ENCODE measurements at places on chromosomes 12 and 14. TPM values are rescaled to one million over a fixed set of nuclear protein-coding genes. Genes with fewer than 3 reads are reported as not detected.

The TAS2R42 gene
- total RNA-seq = not detected

The FOXG1 gene
- total RNA-seq = not detected

The KRT73 gene
- not detected for total RNA-seq

The GPHB5 gene
- not detected for total RNA-seq

The PPP2R5C gene
- 278 TPM for total RNA-seq

The TMEM19 gene
- total RNA-seq = 21.4 TPM

The CACNA2D4 gene
- total RNA-seq = 6.5 TPM

- no peaks in the 10 kb centered on the region for H3K4me1 ChIP-seq
- H3K36me3 ChIP-seq = no peaks in the 10 kb centered on the region
- H3K27ac ChIP-seq = no peak overlapping the region
- no peak for DNase-seq
Measured at GRCh38 chr12:64791036-64791435, 31.8 kb upstream of the GNS start.

DNA sequence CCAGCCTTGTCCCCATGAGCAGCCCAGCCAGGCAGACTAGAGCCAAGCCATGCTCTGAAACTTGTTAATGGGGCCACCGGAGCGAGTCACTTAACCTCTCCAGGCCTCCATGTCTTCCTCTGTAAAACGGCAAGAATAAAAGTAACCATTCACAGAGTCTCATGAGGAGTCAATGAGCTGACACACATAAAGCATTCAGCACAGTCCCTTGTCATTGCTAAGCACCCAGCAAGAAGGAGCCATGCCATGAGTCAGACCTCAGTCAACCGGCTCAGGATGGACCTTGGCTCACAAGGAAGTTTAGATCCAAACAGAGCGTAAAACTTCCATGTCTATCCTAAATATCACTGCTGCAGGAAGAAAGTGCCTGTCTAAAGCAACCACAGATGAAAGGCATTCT lies 10.6 kb downstream of the FICD start:
- H3K4me1 ChIP-seq = no peaks in the 10 kb centered on the region
- H3K27ac ChIP-seq = no peak overlapping the region
- H3K27me3 ChIP-seq = no peaks in the 10 kb centered on the region
- peaks cover 88% of the 10 kb centered on the region for H3K36me3 ChIP-seq
- DNase-seq = no peak

DNA sequence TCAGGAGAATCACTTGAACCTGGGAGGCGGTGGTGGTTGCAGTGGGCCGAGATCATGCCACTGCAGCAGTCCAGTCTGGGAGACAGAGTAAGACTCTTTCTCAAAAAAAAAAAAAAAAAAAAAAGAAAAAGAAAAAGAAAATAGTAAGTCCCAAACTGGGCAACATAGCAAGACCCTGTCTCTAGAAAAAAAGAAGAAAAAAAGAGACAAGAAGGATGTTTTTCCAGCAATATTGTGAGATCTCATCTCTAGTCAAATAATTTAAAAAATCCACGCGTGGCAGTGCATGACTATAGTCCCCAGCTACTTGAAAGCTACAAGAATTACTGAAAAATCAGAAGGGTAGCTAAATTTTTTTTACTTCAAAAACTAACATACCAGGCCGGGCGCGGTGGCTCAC lies 8.0 kb downstream of the USP44 start:
- no peak overlapping the region for H3K4me3 ChIP-seq
- no peaks in the 10 kb centered on the region for H3K27me3 ChIP-seq
- H3K27ac ChIP-seq = no peak overlapping the region

DNA sequence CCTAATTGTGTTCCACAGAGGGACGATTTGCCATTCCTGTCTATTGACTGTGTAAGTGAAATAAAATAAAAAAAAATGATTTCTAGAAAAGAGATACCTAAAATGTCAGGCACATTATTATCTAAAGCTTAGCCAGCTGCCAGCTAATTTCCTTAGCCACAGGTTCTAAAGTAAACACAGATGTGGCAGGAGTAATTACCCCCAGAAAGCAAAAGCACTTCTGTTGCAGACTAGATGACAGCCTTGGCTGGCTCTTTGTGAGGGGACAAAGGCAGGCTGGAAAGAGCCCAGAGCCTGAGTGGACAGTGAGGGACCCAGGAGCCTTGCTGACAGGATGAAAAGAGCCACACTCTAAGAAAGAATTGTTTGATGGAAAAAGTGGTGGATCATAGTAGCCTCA lies 418.1 kb downstream of the LRIG3 start:
- no peak for DNase-seq
- no peak overlapping the region for H3K27ac ChIP-seq
- H3K4me1 ChIP-seq = no peaks in the 10 kb centered on the region
- no peaks in the 10 kb centered on the region for H3K36me3 ChIP-seq
- H3K27me3 ChIP-seq = no peaks in the 10 kb centered on the region
- no peak overlapping the region for H3K4me3 ChIP-seq

DNA sequence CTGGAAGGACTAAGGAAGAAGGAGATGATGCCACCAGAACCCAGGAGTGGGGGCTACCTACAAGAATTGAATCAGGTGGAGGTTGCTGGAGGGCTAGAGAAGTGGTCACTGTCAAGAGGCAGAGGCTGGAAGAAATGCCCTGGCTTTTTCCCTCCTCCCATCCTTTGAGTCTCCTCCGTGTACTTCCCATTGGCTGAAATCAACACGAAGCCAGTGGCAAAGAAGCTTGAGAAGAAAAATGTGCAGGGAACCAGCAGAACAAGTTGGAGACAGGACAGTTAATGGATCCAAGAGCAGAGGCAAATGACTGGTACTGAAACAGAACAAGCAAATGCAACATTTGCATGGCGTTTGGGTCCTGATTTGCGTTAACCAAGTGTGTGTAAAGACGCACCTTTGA lies 9.1 kb upstream of the FBLN5 start:
- no peaks in the 10 kb centered on the region for H3K4me1 ChIP-seq
- no peaks in the 10 kb centered on the region for H3K27me3 ChIP-seq
- no peaks in the 10 kb centered on the region for H3K36me3 ChIP-seq
- H3K4me3 ChIP-seq = no peak overlapping the region
- H3K27ac ChIP-seq = no peak overlapping the region
- DNase-seq = no peak

- H3K4me1 ChIP-seq = no peaks in the 10 kb centered on the region
- no peaks in the 10 kb centered on the region for H3K36me3 ChIP-seq
- no peak overlapping the region for H3K27ac ChIP-seq
Measured at GRCh38 chr14:76591266-76591665, 170.0 kb upstream of the VASH1 start.

GRCh38 chr12:3304436-3305165 lies 186.4 kb upstream of the PRMT8 start:
- no peaks in the 10 kb centered on the region for H3K27me3 ChIP-seq
- H3K36me3 ChIP-seq = no peaks in the 10 kb centered on the region
- no peak overlapping the region for H3K27ac ChIP-seq
- H3K4me1 ChIP-seq = peaks cover 6% of the 10 kb centered on the region
- H3K4me3 ChIP-seq = no peak overlapping the region

DNA sequence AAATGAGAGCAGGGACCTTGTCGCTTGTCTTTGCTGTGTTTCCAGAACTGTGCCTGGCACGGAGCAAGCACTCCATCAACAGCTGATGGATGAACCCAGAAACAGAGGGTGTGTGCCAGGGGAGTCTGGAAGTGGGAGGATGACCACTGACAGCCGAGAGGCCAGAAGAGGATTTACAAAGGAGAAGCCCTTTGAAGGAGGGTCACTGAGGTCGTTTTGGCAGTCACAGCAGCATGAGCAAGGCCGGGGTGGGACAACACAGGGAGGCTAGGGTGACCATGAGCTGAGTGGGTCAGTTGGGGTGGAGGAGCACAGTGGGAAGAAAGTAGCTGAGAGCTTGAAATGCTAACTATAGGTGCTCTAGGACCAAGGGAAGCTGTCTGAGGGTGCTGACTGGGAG lies 199.6 kb downstream of the NTF3 start:
- H3K27ac ChIP-seq = no peak overlapping the region
- H3K4me3 ChIP-seq = no peak overlapping the region
- DNase-seq = no peak
- H3K27me3 ChIP-seq = no peaks in the 10 kb centered on the region

DNA sequence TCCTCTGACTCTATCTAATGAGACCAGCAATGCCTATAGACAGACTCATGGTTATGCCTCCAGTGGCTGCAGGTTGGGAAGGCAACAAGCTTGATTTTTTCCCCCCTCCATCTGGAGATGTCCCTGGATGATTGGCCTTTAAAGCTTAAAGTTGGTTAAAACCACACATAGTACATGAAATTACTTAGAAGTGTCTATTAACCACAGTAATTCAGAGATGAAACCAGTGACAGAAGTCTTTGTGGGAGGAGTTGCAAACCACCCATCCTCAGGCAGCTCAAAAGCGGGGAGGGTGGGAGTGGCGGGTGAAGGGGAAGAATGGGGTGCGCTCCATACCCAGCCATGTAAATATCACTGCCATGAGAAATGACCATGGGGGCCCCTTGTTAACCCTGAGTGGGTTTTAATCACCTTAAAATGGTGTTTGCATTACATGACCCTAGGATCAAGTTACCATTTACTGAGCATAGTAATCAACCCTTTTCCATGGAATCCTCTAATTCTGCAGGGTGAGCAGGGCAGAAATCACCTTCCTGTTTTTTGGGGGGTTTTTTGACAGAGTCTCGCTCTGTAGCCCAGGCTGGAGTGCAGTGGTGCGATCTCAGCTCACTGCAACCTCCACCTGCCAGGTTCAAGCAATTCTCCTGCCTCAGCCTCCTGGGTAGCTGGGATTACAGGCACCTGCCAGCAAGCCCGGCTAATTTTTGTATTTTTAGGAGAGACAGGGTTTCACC lies 133.5 kb downstream of the FOXN3 start:
- H3K4me1 ChIP-seq = peaks cover 12% of the 10 kb centered on the region
- DNase-seq = no peak
- peaks cover 7% of the 10 kb centered on the region for H3K36me3 ChIP-seq
- H3K27ac ChIP-seq = no peak overlapping the region
- H3K27me3 ChIP-seq = no peaks in the 10 kb centered on the region

DNA sequence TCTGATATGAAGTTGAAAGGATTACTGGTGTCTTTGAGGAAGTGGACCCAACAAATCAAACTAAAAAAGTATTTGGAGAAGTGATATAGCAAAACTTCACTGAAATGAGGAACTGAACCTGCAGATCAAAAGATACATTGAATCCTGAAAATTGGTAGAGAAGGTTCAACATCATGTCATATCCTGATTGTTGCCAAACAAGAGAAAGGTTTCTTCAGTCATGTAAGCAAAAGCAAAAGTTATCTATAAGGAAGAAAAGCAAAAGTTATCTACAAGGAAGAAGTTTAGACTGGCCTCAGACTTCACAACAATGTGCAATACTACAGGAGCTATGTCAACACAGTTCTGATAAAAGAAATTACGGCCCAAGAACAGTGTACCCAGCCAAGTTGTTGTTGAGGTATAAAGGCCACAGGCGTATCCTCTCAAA lies 142.7 kb downstream of the RAD51B start:
- no peak overlapping the region for H3K27ac ChIP-seq
- H3K27me3 ChIP-seq = no peaks in the 10 kb centered on the region
- H3K4me1 ChIP-seq = no peaks in the 10 kb centered on the region
- no peak overlapping the region for H3K4me3 ChIP-seq
- no peaks in the 10 kb centered on the region for H3K36me3 ChIP-seq

DNA sequence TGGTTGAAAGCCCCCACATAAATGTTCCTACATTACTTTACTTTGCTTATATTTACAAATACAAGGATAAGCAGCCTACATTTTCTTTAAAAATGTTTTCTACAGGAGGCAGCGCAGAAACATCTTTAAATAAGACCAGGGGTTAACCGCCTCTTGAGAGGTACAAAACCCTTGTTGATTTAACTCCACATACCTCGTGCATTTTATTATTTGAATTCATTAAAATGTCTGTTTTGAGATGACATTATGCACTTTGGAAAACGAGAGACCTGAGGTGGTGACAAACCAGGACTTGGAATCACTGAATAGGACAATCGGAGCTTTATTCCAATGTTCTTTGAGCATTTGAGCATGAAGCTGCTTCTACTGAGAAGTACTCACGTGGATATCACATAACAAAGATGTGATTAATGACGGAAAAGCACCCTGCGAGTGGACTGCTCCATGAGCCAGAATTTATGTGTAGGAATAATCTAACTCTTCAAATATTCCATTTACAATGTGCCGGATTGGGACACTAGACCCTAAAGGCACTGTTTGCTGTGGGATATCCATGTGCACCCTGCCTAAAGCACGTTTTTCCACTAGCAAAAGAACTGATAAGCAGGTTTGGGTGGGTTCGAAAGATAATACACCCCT lies 746 bp upstream of the DUSP16 start:
- H3K27ac ChIP-seq = peak overlapping the region; percentile 95
- H3K36me3 ChIP-seq = no peaks in the 10 kb centered on the region
- peaks cover 27% of the 10 kb centered on the region for H3K4me1 ChIP-seq
- peak overlapping the region; percentile 71 for H3K4me3 ChIP-seq

- H3K27ac ChIP-seq = no peak overlapping the region
- no peaks in the 10 kb centered on the region for H3K4me1 ChIP-seq
- H3K27me3 ChIP-seq = no peaks in the 10 kb centered on the region
- DNase-seq = no peak
Measured at GRCh38 chr14:94924189-94924588, 154.3 kb upstream of the GSC start.

GRCh38 chr12:79012636-79013035 lies 148.1 kb downstream of the SYT1 start:
- no peaks in the 10 kb centered on the region for H3K27me3 ChIP-seq
- DNase-seq = no peak
- H3K36me3 ChIP-seq = no peaks in the 10 kb centered on the region
- H3K4me1 ChIP-seq = no peaks in the 10 kb centered on the region

- no peak overlapping the region for H3K4me3 ChIP-seq
- no peak overlapping the region for H3K27ac ChIP-seq
- no peaks in the 10 kb centered on the region for H3K27me3 ChIP-seq
- DNase-seq = no peak
- no peaks in the 10 kb centered on the region for H3K36me3 ChIP-seq
- H3K4me1 ChIP-seq = no peaks in the 10 kb centered on the region
Measured at GRCh38 chr14:55553791-55554190, 26.2 kb upstream of the KTN1 start.

GRCh38 chr14:59707778-59708561 lies 131.4 kb upstream of the CCDC175 start:
- H3K36me3 ChIP-seq = no peaks in the 10 kb centered on the region
- no peak overlapping the region for H3K4me3 ChIP-seq
- no peaks in the 10 kb centered on the region for H3K27me3 ChIP-seq
- no peak for DNase-seq
- H3K27ac ChIP-seq = no peak overlapping the region

DNA sequence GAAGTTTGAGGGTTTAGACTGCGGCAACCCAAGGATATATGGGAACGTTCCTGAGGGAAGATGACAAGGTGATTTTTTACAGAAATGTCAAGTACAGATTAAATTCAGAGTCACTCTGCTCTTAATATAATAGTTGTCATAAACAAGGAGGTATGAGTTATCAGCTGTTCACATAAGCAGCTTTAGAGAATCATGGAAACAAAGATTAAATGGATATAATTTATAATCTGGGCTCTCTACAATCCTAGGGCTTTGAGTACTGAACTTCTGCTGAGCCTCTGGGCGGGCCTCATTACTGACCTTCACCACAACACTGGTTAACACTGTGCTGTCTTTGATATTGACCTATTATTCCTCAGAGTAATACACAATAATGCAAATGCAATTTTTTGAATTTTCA lies 577.8 kb downstream of the RPS29 start:
- DNase-seq = no peak
- no peaks in the 10 kb centered on the region for H3K36me3 ChIP-seq
- H3K4me1 ChIP-seq = no peaks in the 10 kb centered on the region
- H3K4me3 ChIP-seq = no peak overlapping the region
- H3K27me3 ChIP-seq = no peaks in the 10 kb centered on the region
